ENCODE measurements at places on chromosomes 2 and 18.

- no peak for DNase-seq
Measured at GRCh38 chr2:70785137-70785911, 5.1 kb downstream of the FIGLA start.

DNA sequence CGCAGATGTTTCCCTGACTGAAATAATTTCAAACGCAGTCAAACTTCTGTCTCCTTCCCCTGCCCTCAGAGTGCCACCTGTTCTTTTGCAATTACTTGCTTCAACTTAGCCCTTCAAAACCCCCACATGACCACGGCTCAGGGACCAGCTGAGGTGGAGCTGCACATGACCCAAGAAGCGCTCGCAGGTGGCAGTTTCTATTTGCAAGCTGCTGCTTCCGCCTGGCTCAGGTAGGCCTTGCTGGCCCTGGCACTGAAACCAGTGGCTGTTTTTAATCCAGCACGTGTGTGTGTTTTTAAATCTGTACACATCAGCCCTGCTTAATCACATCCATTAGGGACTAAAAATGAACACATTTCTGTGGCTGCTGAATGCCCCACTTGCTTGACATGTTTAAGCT is 95.3 kb downstream of the CCDC93 start:
- DNase-seq = no peak

- DNase-seq = peak; percentile 38
Measured at GRCh38 chr2:16635791-16636699, 29.6 kb downstream of the CYRIA start.

DNA sequence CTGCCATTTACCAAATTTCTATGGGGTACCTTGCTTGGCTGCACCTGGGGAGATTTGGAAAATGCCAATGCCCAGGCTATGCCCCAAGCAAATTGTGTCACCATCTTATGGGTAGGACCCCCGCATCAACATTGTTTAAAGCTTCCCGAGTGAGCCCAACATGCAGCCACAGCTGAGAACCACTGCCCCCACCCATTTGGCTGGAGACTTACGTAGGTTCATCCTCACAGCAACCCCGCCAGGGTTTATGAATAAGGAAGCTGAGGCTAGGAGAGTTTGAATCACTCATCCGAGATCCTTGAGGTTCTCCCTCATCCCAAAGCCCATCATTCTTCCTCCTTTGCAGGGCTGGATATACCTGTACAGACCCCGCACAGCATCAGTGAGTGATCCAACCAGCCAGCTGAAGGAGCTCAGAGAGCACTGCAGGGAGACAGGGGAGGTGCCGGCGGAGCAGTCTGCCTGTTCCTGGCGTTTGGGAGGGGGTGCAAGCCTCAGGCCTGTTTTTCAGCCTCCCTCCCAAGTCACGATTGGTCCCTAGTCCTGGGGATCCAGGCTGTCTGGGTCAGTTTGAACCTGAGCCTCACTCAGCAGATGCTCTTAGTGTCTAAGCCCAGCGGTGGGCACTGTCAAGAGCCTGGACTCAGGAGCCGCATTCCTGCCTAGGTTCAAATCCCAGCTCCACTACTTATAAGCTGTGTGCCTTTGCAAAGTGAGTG is 164.9 kb downstream of the SMAD7 start:
- DNase-seq = no peak

GRCh38 chr2:219638217-219638947 is 11.0 kb downstream of the SLC4A3 start:
- DNase-seq = no peak

- DNase-seq = no peak
Measured at GRCh38 chr2:118243031-118243430, 154.8 kb downstream of the INSIG2 start.

- no peak for DNase-seq
Measured at GRCh38 chr2:174859563-174860169, 95.4 kb upstream of the CHRNA1 start.

GRCh38 chr2:11539317-11540147 is 5.7 kb downstream of the GREB1 start:
- no peak for DNase-seq

DNA sequence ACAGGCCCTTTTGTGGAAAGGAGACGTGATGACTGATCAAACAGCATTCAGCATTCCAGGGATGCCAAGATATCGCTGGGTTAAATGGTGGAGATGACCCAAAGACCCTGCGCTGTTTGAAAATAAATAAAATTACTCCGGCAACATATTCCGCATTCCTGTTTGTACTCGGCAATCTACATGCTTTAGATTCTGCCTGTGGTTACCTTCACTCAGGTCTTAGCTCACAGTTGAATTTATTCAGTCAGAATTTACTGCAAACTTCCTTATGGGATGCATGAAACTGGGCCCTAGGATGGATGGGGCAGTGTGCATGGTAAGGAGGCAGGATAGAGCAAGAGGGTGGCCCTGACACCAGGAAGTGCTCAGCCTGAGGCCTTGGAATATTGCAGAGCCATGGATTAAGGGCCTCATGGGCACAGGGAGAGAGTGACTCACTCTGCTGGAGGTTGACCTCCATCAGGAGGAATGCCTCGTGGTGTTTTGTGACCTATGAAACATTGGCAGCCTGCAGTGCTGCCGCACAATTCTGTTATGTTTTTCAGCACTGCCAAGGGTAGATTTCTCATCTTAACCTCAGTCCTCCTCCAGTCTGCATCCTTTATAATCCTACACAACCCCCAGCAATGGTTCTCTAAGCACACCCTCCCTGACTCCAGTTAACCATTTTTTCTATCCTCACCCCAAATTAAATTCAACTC is 321.4 kb downstream of the IRS1 start:
- DNase-seq = no peak

- no peak for DNase-seq
Measured at GRCh38 chr18:13539050-13539449, 187.3 kb downstream of the FAM210A start.

GRCh38 chr18:2847317-2848246 is 776 bp downstream of the EMILIN2 start:
- no peak for DNase-seq

GRCh38 chr2:237350597-237350996 is 63.4 kb downstream of the COL6A3 start:
- DNase-seq = no peak

DNA sequence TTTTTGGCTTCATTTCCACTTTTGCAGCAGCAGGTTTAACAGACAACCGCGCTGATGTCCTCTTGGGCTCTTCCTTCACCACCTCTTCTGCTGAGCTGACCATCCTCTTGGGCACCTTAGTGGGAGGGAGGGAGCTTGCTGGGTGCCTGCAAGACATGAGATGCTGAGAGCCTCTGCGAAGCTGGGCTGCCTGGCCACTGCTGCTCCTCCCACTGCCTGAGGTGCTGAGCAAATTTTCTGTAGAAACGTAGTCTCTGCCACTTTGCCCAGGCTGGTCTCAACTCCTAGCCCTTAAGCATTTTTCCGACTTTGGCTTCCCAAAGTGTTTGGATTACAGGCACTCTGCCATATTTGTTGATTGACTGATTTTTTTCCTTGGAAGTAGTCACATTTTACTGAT is 422.2 kb upstream of the MC4R start:
- DNase-seq = no peak

- no peak for DNase-seq
Measured at GRCh38 chr18:3624546-3624934, 174.6 kb downstream of the TGIF1 start.

DNA sequence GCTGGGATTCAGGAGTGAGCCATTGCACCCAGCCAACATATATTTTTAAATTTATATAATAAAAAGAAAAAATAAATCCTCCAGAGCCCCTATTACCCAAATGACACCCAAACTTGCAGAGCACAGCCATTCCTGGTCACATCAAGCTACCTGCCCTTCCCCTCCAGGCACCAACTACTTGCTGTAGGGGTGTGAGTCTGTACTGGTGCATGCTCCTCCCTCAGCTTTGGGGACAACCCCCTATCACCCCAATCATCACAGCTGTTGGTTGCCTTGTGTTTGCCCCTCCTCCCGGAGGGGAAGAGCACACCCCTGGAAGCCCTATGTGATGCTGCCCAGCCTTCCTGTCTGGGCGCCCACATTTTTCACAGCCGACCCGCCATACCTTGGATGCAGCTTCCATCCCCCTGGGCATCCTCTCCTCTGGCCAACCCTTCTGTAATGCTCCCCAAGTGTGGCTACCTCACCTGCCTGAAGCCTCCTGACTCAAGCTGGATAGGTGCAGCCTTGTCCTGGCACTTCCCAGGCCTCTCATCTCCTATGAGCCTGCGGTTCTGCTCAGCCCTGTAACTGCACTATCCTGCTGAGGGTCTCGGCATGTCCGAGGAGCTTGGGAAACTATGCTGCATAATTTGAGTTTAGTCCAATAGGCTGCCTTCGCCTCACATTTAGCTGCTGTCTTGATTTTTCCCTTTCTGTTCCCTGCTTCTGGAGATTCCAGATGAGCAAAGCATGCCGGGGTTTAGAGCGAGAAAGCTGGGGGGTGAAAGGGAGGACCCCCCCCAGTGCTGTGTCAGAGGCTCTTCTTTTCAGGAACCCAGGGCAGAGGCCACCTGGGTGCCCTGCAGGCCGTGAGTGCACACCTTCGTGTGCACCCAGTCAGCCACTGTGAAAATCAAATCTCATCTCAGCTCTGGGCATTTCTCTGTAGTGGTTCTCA is 27.2 kb downstream of the CHST10 start:
- no peak for DNase-seq

DNA sequence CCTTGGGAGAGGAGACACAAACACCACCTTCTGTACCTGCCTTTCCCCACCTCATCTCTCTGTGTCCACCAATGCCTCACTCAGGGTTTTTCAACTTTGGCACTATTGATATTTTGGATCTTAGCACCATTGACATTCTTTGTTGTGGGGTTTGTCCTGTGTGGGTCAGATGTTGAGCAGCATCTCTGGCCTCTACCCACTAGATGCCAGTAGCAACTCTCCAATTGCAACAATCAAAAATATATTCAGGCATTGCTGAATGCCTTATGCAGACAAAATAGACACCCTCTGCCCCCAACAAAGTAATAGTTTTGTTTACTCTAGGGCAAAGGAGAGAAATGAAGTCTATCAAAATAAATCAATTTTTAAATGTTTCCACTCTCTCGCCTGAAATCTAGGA is 1384.3 kb upstream of the NXPH2 start:
- DNase-seq = no peak

Data from CMK (cell line).